PC-9 (cell line): ENCODE measurements at places on chromosomes 2 and 18. TPM values are rescaled to one million over a fixed set of nuclear protein-coding genes. Genes with fewer than 3 reads are reported as not detected.

M1AP gene
- 4.5 and 7.7 TPM in 2 replicates for total RNA-seq

RGPD5 gene
- total RNA-seq = 35.4 and 60.6 TPM in 2 replicates

NT5DC4 gene
- total RNA-seq = 6.1 and 6.5 TPM in 2 replicates

DYTN gene
- total RNA-seq = not detected in 2 replicates

ANKRD23 gene
- total RNA-seq = 6.0 and 8.9 TPM in 2 replicates

ZNF804A gene
- total RNA-seq = not detected in 2 replicates
